ENCODE measurements at places on chromosomes 6 and 20. TPM values are rescaled to one million over a fixed set of nuclear protein-coding genes. Genes with fewer than 3 reads are reported as not detected.

SRMS gene
- 0.26 TPM for polyA plus RNA-seq

EYA4 gene
- polyA plus RNA-seq, result 10.2 TPM

FOXO3 gene
- polyA plus RNA-seq, result 41.4 TPM

RAMACL gene
- 0.25 TPM for polyA plus RNA-seq

ADGRG6 gene
- 28.8 TPM for polyA plus RNA-seq

SUMO4 gene
- 0.55 TPM for polyA plus RNA-seq

- DNase-seq, result no peak
Measured at GRCh38 chr6:125306756-125307149, 5.0 kb upstream of the HDDC2 start.

- DNase-seq, result no peak
Measured at GRCh38 chr20:59572515-59572914, 31.8 kb upstream of the PHACTR3 start.

- DNase-seq, result no peak
Measured at GRCh38 chr20:5078399-5078958, 41.3 kb downstream of the PCNA start.

GRCh38 chr6:19613678-19614077 is 223.5 kb upstream of the ID4 start:
- no peak for DNase-seq

DNA sequence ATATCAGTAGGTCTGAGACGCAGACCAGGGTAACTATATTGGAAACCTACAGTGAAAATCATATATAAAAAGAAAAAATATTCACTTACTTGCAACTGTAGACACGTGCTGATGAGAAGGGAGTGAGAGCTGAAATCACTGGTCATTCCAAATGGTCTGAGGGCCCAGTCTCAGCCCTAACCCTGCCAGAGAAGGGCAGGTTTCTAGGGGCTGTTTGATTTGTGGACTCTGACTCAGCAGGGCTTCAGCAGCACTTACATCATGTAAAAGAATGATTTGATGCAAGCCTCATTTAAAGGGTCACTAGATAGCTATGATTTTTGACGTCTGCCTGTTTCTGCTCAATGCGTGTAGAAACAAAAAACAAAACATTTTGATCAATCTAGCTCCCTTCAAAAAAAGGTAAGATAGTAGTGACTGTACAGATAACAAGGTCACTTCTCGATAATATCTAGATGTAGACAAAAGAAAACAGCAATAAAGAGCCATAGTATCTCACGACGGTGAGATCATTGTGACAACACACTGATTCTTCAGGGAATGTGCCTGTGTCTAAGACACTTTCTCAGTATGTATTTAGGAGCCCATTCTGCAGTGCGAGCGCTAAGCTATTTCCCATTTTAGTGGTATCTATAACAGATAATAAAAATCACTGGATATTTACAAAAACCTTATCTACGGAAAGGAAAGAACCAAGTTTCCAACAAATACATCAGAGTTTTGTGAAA is 307.2 kb downstream of the HIVEP2 start:
- DNase-seq, result no peak

DNA sequence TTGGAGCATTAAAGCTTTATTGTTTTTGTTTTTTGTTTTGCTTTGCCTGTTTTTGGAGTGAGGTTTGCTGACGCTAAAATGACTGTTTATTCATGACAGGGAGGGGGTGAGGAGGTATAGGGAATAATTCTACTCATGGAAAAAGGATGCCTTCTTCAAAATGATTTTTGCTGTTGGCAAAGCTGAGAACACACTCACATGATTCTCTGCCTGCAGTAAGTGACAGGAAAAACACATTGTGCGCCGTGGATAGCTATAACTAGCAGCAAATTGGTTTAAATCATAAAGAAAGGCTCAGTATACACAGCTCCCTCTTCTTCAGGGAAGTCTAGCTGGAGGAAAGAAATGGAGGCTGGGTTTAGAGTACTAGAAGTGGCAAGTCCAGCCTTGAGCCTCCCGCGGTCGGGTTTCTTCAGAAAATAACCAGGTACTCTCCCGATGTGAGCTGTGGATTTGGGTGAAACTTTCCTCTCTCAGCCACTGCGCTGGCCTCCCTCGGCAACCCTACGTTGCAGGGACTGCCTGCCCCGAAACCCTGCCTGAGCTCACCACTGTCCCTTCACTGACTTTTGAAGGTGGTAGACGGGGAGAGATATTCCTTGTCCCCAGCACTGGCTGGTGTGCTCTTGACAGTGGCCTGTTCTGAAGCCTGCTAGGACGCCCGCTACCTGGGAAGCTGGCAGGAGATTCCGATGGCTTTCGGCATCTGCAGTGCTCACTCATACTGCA is 278.2 kb downstream of the NRN1 start:
- no peak for DNase-seq

DNA sequence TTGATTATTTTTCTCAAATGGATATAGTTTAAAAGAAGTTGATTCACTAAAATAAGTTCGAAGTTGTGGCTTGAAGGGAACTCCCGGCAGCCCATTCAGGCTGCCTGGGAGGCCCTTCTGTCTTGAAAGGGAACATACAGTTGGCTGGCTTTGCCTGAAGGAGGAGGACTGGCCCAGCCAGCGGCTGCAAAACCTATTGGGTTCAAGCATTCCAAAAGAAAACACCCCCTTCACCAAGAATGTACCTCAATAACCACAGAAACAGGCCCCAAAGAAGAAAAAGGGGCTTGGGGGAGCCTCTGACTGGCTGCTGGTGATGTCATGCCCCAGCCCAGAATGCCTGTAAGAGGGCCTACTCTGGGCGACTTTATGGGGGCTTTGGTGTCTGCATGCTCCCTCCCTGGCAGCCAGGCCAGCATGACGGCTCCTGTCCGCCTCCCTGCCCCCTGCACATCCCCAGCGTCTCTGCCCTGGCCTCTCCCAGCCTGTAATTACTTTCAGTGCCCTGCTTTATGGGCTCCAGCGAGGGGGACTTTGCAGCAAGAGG is 36.5 kb downstream of the MAFB start:
- DNase-seq, result no peak

DNA sequence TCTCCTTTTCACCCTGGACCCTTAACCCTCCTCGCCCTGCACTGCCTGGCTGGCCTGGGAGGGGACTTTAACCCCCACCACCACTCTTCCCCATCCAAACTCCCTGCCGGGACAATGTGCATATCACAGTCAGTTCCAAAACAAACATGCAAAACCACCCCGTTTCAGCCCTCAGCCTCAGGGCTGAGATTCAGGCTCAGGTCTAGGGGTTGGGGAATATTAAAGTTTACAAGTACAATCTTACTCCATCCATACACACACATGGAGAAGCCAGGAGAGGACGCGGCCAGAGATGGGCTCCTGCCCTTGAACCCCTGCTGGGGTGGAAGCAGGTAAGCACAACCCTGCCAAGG is 534 bp downstream of the KIAA1755 start:
- no peak for DNase-seq

GRCh38 chr6:106087548-106088325 is 1.6 kb downstream of the PRDM1 start:
- DNase-seq, result no peak

DNA sequence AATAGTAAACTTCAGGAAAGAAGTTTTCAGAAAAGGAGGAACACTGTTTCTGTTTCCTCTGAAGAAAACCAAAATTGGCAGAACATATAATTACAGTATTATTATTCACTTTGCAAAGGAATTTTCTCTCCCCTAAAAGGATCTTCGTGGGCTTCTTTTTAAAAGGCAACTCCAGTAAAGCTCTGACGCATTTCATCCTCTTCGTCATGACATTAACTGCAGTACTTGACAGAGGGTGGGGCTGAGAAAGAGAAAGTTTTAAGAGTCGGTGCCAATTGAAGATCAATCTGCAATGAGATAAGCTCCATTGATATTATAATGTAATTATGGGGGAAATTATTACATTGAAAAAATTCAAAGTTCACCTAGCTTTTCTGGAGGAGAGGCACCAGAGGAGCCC is 75.8 kb downstream of the MYB start:
- DNase-seq, result no peak

- no peak for DNase-seq
Measured at GRCh38 chr6:13431059-13431656, 56.2 kb downstream of the GFOD1 start.

DNA sequence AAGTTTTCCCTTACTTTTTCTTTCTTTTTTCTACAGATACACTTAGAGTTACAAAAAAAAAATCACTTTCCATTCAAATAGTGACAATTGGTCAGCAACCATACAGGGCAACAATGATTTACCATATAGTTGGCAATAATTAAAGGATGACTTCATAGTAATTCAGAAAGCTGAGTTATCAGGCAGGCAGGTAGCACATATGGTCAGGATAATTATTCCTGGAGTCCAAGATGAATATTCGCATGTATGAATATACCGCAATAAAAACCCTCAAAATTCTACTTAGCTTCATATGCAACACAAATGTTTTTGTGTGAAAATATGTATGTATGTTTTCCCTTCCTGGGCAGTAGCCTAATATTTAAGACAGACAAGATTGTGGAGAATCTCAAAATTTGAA is 34.5 kb downstream of the COL19A1 start:
- no peak for DNase-seq

- no peak for DNase-seq
Measured at GRCh38 chr6:135801755-135802465, 49.6 kb upstream of the PDE7B start.

- DNase-seq, result no peak
Measured at GRCh38 chr6:152828431-152828830, 77.8 kb downstream of the VIP start.

- DNase-seq, result no peak
Measured at GRCh38 chr6:31734821-31735406, 1.4 kb downstream of the CLIC1 start.

GRCh38 chr6:90080876-90081481 is 186.7 kb downstream of the GJA10 start:
- no peak for DNase-seq

DNA sequence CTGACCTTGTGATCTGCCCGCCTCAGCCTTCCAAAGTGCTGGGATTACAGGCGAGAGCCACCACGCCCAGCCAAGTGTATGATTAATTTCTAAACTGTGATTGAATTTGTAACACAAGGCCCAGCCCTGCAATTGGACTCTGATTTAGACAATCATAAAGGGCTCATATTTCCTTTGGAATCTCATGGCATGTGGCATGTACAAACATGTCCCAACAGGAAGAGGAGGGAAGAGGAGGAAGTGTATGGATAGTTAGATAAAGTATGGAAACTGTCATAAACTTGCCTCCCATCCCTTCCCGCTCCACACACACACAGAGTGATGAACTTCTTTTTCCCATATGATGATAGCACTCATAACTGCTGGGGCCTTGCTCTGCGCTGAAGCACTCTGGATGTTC is 27.2 kb upstream of the QKI start:
- DNase-seq, result no peak

DNA sequence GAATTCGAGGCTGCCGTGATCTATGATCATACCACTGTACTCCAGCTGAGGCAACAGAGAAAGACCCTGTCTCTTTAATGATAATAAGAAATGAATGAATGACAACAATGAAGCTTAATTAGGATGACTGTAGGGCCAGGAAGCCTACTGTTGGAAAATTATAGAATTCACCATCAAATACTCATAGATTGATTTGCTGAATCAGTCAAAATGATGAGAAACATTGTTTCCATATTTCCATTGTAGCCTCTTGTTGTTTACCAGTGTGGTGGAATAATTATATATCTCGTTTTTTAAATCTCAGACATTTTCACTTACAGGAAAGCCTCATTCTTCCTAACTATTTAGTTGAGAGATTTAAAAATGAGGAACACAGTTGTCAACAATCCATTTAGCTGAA is 96.2 kb downstream of the JAG1 start:
- DNase-seq, result no peak

DNA sequence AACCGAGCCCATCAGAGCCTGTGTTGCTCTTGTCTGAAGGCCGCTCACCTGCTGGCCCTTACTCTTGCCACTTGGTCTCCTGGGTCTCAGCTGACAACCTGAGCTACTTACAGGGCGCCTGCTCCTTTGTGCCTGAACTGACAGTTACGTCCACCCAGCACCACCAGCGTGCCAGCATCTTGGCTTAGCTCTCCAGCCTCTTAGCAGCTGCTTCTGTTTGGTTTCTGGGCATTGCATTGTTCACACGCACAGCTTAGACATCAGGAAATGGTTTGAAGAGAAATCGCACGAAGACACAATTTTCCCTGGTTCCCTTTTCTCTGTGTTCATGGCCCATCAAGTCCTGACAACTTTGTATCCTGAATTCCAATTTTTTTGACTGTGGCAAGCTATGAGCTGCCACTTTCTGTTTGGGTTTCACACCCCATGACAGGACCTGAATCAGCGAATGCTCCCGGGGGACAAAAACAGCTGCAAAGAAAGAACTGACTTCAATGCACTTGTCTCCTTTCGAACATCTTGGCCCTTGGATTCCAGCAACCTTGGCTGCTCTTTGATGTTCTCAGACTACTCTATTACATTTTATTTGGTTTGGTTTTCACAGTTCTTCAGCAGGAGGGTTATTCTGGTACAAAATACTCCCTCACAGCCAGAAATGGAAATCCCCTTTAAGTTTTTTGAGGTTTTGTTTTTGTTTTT is 45.2 kb upstream of the LY86 start:
- no peak for DNase-seq

DNA sequence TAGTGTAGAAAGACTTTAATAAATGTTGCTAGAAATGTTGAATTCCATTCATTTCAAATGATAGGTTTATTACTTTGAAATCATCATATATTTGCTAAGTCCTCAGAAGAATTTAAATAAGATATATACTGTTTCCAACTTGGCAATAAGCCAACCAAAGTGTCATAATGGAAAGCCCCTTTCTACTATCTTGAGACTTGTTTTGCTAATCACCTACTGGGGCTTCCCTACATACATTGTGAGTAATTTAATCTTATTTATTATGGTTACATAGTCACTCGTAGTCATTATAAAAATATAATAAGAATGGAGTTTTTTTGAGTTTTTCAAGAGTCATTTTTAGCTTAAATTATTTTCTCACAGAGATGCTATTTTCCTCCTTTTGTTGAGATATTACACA is 20.7 kb downstream of the COL19A1 start:
- DNase-seq, result no peak

DNA sequence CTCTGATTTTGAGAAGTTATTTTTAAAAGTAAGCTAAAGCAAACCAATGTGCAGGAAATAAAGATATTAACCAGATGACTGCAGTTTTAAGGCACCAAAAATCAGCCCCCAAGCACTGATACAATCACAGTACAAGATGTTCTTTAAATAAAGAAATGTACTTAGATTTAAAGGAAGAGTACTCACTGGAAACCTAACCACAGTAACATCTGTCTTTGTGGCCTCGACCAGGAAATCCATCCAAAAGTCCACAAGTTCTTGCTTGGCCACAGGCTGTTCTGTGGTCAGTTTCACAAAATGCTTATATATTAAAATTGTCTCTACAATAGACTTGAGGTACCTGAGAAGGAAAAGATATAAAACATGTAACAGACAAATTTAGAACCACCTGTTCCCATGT is 105.9 kb upstream of the MAP7 start:
- no peak for DNase-seq
